Mesenteric fat pad (tissue), 1 donor: ENCODE measurements at places on chromosomes 3 and 15.

- no peak for DNase-seq
Observed at GRCh38 chr3:2826453-2826852, 283.7 kb downstream of the IL5RA start.

- no peak for DNase-seq
Observed at GRCh38 chr3:141350666-141351065, 17.6 kb upstream of the ZBTB38 start.

- DNase-seq = no peak
Observed at GRCh38 chr3:148074946-148075345, 622.8 kb upstream of the AGTR1 start.

- no peak for DNase-seq
Observed at GRCh38 chr15:93158097-93158900, 69.3 kb upstream of the RGMA start.

DNA sequence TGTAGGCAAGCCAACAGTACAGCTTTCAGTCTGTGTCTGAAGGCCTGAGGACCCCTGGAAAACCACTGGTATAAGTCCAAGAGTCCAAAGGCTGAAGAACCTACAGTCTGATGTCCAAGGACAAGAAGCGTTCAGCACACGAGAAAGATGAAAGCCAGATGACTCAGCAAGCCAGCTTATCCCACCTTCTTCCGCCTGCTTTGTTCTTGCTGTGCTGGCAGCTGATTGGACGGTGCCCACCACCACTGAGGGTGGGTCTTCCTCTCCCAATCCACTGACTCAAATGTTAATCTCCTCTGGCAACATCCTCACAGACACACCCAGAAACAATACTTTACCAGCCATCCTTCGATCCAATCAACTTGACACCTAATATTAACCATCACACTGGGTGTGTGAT, 59.0 kb upstream of the PDZRN3 start:
- no peak for DNase-seq

- peak; percentile 53 for DNase-seq
Observed at GRCh38 chr3:42756681-42757213, 16.3 kb downstream of the CCDC13 start.

DNA sequence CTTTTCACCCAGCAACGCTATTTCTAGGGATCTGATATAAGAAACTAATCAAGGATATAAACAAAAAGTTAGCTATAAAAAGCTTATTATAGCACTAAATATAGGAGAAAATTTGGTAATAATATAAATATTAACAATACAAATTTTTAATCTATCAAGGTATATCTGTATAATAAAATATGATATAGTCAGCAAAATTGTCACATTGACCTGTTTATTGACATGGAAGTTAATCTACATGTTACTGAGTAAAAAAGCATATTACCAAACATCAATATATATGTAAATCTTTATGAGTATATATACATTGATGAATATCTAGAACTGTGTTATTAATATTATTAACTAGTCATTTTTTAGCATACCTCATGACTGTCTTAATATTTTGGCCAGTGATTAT, 26.6 kb downstream of the SHOX2 start:
- DNase-seq = no peak

DNA sequence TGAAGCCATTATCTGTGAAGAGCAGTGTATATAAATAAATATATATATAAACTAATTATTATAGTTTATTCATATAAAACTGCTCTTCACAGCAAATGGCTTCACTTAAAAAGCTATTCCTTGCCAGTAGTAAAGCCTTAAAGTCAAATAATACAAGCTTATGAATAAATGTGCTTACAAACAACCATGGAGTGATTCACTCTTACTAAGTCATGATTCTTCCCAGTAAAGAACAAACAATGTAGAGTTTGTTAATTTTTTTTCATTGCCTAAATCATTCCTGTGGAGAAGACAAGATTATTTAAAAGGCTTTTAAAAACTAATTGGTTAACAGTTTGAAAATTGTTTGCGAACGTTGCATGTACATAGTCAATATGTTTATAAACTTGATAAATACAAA, 140.7 kb downstream of the PLCH1 start:
- DNase-seq = no peak

GRCh38 chr3:43370293-43370980, 84.1 kb downstream of the SNRK start:
- no peak for DNase-seq

GRCh38 chr3:15959434-15959811, 161.6 kb upstream of the ANKRD28 start:
- no peak for DNase-seq

GRCh38 chr3:42205800-42206514, 60.0 kb downstream of the CCK start:
- DNase-seq = no peak

DNA sequence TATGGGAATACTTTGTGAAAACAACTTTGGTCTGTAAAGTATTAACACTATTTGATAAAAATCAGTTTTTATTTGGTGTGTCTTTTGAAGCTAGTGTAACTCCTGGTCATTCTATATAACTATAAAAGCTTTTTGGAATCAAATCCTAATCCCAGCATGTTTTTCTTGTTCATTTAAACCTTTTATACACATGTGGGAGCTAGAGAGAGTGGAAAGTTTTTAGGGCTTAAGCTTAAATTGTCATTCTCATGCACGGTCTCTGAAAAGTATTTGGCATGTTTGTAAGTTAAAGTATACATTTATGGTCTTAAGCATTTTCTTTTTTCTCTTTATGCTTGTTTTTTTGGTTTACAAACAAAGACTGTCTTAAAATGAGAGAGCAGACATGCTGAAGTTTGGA, 83.4 kb upstream of the RARB start:
- no peak for DNase-seq

DNA sequence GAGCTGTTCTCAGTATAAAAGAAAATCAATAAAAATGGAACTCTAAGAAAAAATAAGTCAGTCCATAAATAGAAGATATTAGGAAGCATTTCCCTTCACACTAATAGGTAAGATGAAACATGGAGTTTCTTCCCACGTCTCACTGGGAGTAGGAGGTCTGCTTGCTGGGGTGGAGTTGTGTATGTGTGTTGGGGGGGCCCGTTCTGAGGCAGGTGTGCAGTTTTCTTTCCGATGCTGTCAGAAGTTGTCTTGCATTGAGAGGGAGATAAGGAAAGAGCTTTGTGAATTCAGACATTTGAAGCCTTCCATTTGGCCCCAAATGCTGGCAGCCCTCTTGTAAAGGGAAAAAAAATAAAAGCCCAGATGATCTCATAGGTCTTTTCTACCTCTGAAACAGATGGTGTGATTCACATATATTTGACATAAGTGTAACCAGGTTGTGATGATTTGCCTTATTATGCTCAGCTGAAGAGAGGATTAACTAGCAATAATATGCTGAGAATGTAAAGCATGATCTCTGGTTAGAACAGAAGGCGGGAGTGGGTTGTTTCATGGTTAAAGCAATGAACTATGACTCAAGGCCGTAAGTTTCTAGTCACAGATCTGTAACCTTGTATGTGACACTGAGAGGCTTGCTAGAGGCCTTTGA, 8.8 kb downstream of the RASGRP1 start:
- no peak for DNase-seq

- no peak for DNase-seq
Observed at GRCh38 chr15:91408476-91409076, 308.5 kb downstream of the SV2B start.

GRCh38 chr3:8529738-8530525, 28.3 kb downstream of the LMCD1 start:
- DNase-seq = no peak
